ENCODE measurements at places on chromosomes 11 and 22. TPM values are rescaled to one million over a fixed set of nuclear protein-coding genes. Genes with fewer than 3 reads are reported as not detected.

Gene DGCR6L
- 42.8 TPM for total RNA-seq

Gene FAM83F
- 3.0 TPM for total RNA-seq

GRCh38 chr11:41989823-41990380 is 530.5 kb upstream of the LRRC4C start:
- no peaks in the 10 kb centered on the region for H3K27me3 ChIP-seq
- H3K4me1 ChIP-seq = no peaks in the 10 kb centered on the region
- H3K27ac ChIP-seq = no peak overlapping the region
- no peak for DNase-seq
- H3K36me3 ChIP-seq = no peaks in the 10 kb centered on the region
- H3K4me3 ChIP-seq = no peak overlapping the region

- no peaks in the 10 kb centered on the region for H3K27me3 ChIP-seq
- no peak overlapping the region for H3K27ac ChIP-seq
- no peak for DNase-seq
- H3K36me3 ChIP-seq = no peaks in the 10 kb centered on the region
- H3K4me1 ChIP-seq = peaks cover 3% of the 10 kb centered on the region
- no peak overlapping the region for H3K4me3 ChIP-seq
Observed at GRCh38 chr11:119886667-119887230, 157.7 kb upstream of the NECTIN1 start.

- H3K36me3 ChIP-seq = no peaks in the 10 kb centered on the region
- H3K27ac ChIP-seq = no peak overlapping the region
- H3K4me1 ChIP-seq = no peaks in the 10 kb centered on the region
- no peak overlapping the region for H3K4me3 ChIP-seq
- no peaks in the 10 kb centered on the region for H3K27me3 ChIP-seq
Observed at GRCh38 chr11:129148487-129148886, 43.6 kb downstream of the ARHGAP32 start.

DNA sequence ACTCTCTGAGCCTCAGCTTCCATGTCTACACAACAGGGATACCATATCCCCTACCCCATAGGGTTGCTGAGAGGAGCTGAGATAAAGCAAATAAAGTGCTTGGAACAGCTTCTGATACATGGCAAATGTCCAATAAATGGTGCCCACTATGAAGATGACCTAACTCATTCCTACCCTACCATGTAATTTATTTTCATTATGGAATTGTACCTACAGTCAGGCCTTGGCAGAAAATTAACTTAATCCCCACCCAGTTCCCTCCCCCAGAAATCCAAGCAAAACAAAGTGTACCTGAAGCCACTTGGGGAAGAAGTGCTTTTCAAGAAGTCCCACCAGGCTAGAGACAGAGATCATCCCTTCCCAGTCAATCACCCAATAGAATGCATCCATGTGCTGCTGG is 10.8 kb downstream of the SRRD start:
- no peaks in the 10 kb centered on the region for H3K27me3 ChIP-seq
- DNase-seq = no peak
- no peak overlapping the region for H3K4me3 ChIP-seq
- H3K36me3 ChIP-seq = peaks cover 57% of the 10 kb centered on the region
- H3K27ac ChIP-seq = no peak overlapping the region

Gene OR4A47
- not detected for total RNA-seq

Gene ASPHD2
- total RNA-seq = 1.4 TPM

GRCh38 chr11:94593030-94593429 is 25.9 kb downstream of the PIWIL4 start:
- no peaks in the 10 kb centered on the region for H3K4me1 ChIP-seq
- no peak overlapping the region for H3K27ac ChIP-seq
- DNase-seq = no peak
- H3K4me3 ChIP-seq = no peak overlapping the region
- peaks cover 2% of the 10 kb centered on the region for H3K36me3 ChIP-seq

GRCh38 chr11:45500451-45500850 is 165.0 kb downstream of the CHST1 start:
- H3K4me3 ChIP-seq = no peak overlapping the region
- DNase-seq = peak; percentile 52
- peaks cover 11% of the 10 kb centered on the region for H3K4me1 ChIP-seq
- H3K27ac ChIP-seq = no peak overlapping the region
- H3K27me3 ChIP-seq = no peaks in the 10 kb centered on the region

- no peak overlapping the region for H3K4me3 ChIP-seq
- no peak overlapping the region for H3K27ac ChIP-seq
- H3K4me1 ChIP-seq = no peaks in the 10 kb centered on the region
- no peaks in the 10 kb centered on the region for H3K36me3 ChIP-seq
Observed at GRCh38 chr11:116329354-116330090, 443.3 kb downstream of the BUD13 start.

DNA sequence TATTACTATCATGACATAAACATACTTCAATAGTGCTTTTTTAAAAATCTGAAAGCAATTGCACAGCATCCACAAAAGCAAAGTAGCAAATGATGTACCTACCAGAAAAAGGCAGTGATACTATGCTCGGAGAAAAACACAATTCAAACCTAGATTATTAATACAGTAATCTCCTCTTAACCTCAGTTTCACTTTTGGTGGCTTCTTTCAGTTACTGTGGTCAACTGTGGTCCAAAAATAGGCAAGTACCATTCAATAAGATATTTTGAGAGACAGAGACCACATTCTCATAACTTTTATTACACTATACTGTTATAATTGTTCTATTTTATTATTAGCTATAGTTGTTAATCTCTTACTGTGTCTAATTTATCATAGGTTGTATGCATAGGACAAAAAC is 20.8 kb downstream of the KCNA4 start:
- H3K4me3 ChIP-seq = no peak overlapping the region
- DNase-seq = no peak
- no peaks in the 10 kb centered on the region for H3K4me1 ChIP-seq
- H3K36me3 ChIP-seq = no peaks in the 10 kb centered on the region
- H3K27me3 ChIP-seq = no peaks in the 10 kb centered on the region
- H3K27ac ChIP-seq = no peak overlapping the region

DNA sequence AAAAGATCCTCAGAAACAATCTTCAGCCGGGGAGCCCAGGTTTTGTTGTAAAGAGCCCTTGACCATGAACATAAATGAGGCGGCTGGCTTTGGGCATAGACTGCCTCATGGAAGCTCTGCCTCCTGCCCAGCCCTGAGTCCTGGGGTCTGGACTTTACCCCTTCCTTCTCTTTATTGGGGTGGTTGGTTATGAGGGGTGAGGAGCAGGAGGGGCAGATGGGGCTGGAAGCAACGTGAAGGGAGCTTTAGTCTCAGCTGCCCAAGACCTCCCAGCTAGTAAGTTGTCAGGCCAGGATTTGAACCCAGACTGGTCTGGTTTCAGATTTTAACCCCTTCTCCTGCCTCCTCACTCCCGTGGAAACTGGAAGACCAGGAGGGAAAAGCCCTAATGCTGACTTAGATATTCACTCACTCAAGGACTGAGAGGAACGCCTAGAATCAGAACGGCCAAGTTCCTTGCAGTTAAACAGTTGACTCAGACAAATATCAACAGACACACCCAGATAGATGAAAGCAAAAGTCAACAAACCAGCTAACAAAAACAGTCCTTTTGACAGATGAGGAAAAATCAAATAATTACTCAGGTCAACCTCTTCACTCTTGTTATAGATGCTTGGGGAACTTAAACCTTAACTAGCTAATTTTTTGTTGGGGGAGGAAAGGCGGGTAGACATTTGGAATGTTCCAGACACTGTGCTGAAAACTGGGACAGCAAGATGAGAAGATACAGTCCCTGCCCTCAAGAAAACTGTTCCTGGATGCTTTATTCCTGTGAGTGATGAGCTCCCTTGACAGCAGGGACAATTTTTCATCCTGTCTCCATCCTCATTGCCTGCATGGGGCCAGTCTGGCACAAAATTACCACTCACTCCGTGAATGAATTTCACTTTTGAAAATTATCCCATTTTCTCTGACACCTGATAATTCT is 20.8 kb upstream of the ARRB1 start:
- no peaks in the 10 kb centered on the region for H3K36me3 ChIP-seq
- no peaks in the 10 kb centered on the region for H3K27me3 ChIP-seq
- no peaks in the 10 kb centered on the region for H3K4me1 ChIP-seq
- no peak overlapping the region for H3K4me3 ChIP-seq
- no peak for DNase-seq
- H3K27ac ChIP-seq = peak overlapping the region; percentile 69

DNA sequence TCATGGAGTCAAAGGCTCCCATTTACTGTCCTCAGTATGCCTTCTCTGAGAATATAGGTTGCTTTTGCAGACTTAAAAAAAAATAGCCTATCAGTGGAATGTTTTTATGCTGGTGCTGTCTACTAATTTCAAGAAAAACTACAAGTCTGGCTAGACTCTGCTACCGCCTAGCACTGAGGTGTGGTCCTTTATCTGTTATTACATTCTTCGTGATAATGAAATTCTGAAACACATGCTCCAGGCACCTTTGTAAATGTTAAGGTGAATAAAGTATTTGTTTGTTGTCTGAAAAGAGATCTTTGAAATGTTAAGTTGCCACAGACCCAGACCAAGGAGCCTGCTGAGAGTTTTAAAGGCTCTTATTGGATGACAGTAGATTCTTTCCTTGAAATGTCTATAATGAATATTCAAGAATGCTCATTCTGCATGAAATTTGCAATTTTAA is 95.3 kb downstream of the DBX1 start:
- H3K4me3 ChIP-seq = no peak overlapping the region
- H3K27ac ChIP-seq = no peak overlapping the region
- no peak for DNase-seq

- no peak overlapping the region for H3K27ac ChIP-seq
- peak; percentile 16 for DNase-seq
- no peaks in the 10 kb centered on the region for H3K4me1 ChIP-seq
- no peaks in the 10 kb centered on the region for H3K36me3 ChIP-seq
- peaks cover 4% of the 10 kb centered on the region for H3K27me3 ChIP-seq
- no peak overlapping the region for H3K4me3 ChIP-seq
Observed at GRCh38 chr11:113991718-113992458, 17.0 kb downstream of the HTR3A start.

- no peak overlapping the region for H3K4me3 ChIP-seq
- H3K27ac ChIP-seq = no peak overlapping the region
- peak; percentile 82 for DNase-seq
- H3K27me3 ChIP-seq = peaks cover 7% of the 10 kb centered on the region
- H3K36me3 ChIP-seq = no peaks in the 10 kb centered on the region
- H3K4me1 ChIP-seq = peaks cover 12% of the 10 kb centered on the region
Observed at GRCh38 chr11:114799476-114799875, 121.1 kb downstream of the NXPE2 start.

GRCh38 chr22:20421507-20421874 is 16.1 kb downstream of the SCARF2 start:
- no peaks in the 10 kb centered on the region for H3K36me3 ChIP-seq
- no peaks in the 10 kb centered on the region for H3K27me3 ChIP-seq
- DNase-seq = no peak
- no peak overlapping the region for H3K4me3 ChIP-seq
- no peaks in the 10 kb centered on the region for H3K4me1 ChIP-seq
- no peak overlapping the region for H3K27ac ChIP-seq

Gene CCDC117
- 21.4 TPM for total RNA-seq

DNA sequence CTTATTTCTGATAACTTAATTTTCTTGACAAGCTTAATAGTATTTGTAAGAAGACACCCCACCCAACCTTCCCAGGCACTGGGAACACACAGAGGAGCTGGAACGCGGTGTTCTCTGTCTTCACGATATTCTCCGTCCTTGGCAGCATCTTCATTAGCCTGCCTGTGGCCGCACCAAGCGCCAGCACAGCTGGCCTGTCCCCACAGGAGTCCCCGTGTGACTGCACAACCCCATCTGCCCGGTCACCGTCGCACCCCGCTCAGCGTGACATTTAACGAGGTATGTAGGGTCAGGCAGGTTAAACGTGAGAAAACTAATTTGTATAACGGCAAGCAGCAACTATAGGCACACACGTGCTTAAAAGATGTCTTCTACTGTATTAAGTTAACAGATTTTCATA is 293.3 kb downstream of the BRD1 start:
- no peak overlapping the region for H3K4me3 ChIP-seq
- no peaks in the 10 kb centered on the region for H3K36me3 ChIP-seq
- H3K27ac ChIP-seq = no peak overlapping the region
- H3K4me1 ChIP-seq = no peaks in the 10 kb centered on the region

Gene BCO2
- total RNA-seq = 20.3 TPM

Gene CAVIN3
- 23.2 TPM for total RNA-seq

DNA sequence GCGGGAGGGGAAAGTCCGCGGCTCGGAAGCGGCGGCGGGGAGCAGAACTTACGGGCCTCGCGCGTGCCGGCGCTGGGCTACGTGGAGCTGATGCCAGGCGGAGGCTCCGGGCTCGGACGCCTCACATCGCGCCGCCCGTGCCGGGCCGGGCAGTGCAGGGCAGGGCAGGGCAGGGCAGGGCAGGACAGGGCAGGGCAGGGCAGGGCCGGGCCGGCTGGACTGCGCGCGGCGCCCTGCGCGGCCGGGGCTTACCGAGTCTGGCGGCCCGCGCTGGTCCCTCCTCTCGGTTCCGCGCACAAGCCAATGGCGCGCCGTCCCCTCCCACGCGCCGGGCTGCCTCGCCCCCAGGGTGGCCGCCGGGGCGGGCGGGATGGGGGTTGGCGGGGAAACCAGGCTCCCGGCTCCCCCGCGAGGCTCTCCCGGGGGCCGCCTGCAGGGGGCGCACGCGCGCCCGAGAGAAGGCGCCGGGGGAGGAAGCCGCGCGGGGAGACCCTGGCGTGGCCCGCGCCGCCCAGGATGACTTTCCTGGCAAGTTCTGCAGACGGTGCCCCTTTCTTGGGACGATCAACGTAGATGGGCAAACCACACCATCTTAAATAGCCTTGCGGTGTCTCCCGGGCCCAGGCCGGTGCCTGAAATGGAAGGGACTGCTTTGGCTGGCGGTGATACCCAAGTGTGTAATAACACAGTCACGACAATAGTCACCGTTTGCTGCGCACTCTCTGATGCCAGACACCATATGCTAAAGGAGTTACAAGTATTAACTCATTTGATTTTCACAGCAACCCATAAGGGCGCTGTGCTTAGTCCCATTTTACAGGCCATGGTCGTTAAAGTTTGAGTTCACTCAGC is at the start of gene TP53I11:
Gene TP53I11, minus strand, starts transcription at position 259 of the 852 bp plus-strand sequence. CDS start 12,548 bp downstream, outside the sequence.
- peaks cover 24% of the 10 kb centered on the region for H3K4me1 ChIP-seq
- H3K36me3 ChIP-seq = no peaks in the 10 kb centered on the region
- peak within 1 kb of the TSS; percentile 78 for H3K4me3 ChIP-seq
- peak; percentile 88 for DNase-seq
- no peaks in the 10 kb centered on the region for H3K27me3 ChIP-seq
- H3K27ac ChIP-seq = peak within 1 kb of the TSS; percentile 71

DNA sequence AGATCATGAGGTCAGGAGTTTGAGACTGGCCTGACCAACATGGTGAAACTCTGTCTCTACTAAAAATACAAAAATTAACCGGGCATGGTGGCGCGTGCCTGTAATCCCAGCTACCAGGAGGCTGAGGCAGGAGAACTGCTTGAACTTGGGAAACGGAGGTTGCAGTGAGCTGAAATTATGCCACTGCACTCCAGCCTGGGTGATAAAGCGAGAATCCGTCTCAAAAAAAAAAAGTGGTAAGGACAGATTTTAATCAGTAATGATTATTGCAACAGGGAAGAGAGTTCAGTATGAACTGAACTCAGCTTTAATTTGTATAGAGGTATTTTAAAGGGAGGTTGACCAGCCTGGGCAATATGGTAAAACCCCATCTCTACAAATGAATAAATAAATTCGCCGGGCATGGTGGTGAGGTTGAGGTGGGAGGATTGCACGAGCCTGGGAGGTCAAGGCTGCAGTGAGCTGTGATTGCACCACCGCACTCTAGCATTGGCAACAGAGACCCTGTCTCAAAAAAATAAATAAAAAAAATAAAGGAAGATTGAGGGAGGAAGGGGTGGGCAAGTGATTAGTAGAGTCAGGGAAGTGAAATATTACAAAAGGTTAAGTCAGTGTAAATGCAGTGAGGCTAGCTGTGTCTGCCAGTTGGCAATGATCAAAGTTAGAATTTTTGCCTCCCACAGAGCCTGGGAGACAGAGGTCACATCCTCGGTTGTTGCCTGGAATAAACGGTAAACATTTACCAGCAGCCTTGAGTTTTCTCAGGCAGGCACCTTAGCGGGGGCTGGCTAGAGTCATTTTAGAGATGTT is 2.6 kb upstream of the MCM5 start:
- H3K36me3 ChIP-seq = no peaks in the 10 kb centered on the region
- H3K27ac ChIP-seq = no peak overlapping the region
- no peak overlapping the region for H3K4me3 ChIP-seq
